ENCODE measurements at places on chromosomes 5 and 9.
A peak's percentile ranks its signal among the peaks of the same experiment; 100 is the strongest.

DNA sequence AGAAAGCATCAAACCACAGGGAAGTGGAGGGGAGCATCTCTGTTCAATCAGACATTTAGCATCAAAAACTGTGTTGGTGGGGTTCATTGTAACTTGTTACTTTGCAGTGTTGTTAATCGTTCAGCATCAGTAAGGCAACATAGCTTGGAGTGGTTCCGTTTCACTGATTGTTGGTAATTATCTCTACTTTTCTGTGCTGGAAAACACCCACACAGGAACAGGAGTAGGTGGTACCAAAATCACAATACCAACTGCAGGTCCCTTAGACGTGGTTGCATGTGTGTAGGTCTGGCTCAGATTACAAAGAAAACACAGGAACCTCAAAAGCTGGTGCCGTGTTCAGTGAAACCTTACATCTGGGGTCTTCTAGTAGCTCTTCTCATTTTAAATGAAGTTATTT, 146.8 kb downstream of the RNF180 start:
- DNase-seq: no peak

DNA sequence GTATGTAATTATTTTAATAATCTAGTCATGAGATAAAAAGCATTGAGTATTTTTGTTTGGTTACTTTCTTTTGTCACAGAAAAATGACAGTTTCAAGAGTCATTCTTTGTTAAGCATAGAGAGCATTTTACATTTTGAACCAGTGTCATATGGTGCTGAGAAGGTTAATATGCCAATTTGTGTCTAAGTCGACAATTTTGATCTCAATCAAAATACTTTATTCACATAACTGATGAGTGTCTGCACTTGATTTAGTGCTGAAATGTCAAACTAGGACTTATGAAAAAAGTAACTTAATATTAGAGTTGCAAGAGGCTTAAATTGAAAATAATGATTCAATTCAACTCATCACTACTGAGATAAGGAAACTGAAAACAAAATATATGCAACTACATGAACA, 1804.6 kb upstream of the ACO1 start:
- DNase-seq: no peak

- DNase-seq: no peak
Measured at GRCh38 chr5:87389296-87390034, 23.3 kb downstream of the CCNH start.

DNA sequence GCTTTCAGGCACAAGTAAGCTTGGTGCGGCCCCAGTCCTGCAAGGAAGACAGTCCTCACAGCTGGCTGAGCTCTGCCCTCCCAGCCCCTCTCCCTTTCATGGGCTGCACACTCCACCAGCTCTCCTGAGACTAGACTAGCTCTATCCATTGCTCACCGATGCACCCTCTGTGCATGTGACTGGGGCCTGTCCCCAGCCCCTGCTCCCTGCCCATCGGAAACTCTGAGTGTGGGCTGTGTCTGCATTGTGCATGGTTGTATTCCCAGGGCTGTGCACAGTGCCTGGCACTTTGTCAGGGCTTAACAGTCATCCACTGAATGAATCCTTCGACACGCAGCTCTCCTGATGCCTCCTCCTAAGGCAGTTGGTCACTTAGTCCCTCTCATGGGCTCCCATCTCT, 92.2 kb downstream of the PPARGC1B start:
- DNase-seq: no peak

GRCh38 chr9:78320875-78321496, 24.1 kb downstream of the PSAT1 start:
- no peak for DNase-seq

GRCh38 chr9:79946712-79947111, 374.9 kb downstream of the TLE4 start:
- no peak for DNase-seq

GRCh38 chr9:96868709-96869108, 14.4 kb upstream of the ZNF782 start:
- DNase-seq: no peak

- no peak for DNase-seq
Measured at GRCh38 chr5:6862306-6862705, 149.1 kb downstream of the TENT4A start.

GRCh38 chr5:168198359-168198758, 93.1 kb upstream of the WWC1 start:
- DNase-seq: no peak

- DNase-seq: peak; percentile 54
Measured at GRCh38 chr9:133478851-133479711, at the start of gene SLC2A6. Gene SLC2A6, minus strand, starts transcription at chr9:133479099. Its CDS starts 40 bp downstream, at chr9:133479059.

DNA sequence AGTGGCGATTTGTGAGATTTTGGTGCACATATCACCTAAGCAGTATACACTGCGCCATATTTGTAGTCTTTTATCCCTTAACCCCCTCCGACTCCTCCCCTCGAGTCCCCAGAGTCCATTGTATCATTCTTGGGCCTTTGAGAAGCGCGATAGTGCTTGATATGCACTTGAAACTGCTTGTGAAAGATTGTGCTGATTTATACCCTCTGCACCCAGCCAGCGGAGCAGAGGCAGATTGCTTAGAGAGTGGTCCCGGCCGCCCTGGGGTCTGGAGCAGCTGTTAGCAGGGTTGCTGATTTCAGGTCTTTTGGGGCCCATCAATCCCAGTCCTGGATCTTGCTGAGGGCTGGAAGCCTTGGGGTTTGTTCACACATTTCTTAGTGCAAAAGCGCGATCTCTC, 13.0 kb upstream of the FAM240B start:
- no peak for DNase-seq

- no peak for DNase-seq
Measured at GRCh38 chr5:180161420-180162303, 47.3 kb downstream of the RASGEF1C start.

GRCh38 chr5:91469517-91470165, 86.5 kb upstream of the ARRDC3 start:
- no peak for DNase-seq

Data from stimulated activated CD4-positive, alpha-beta T cell treated with anti-CD3 and anti-CD28 coated beads, TNF-alpha, amount 100 ng/mL, for 1 hour (primary cell).